Stimulated activated CD4-positive, alpha-beta T cell treated with anti-CD3 and anti-CD28 coated beads, Interleukin-1b, Interleukin-23, amount 100 ng/mL, for 1 hour (primary cell): ENCODE measurements at places on chromosomes 3 and 15.

DNA sequence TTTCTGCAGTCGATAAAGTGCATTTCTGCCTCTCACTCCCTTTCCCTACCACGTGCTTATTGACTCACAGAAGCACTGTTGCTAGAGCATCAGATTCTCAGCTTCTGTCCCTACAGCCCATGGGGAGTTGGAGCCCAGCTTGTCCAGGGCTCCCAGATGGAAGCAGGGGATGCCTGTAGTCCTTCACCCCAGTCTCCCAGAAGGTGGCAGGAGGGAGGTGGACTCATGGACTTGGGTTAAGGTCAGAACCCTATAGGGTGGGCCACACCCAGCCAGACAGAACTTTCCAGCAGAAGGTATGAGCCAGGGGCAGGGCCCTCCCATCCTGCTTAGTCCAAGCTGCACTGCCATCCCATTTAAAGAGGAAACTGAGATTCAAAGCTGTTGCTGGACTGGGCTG lies 33.1 kb upstream of the SEMA3F start:
- DNase-seq: no peak

GRCh38 chr3:139199421-139200010 lies 144.3 kb upstream of the MRPS22 start:
- no peak for DNase-seq

GRCh38 chr3:30473374-30474051 lies 132.9 kb upstream of the TGFBR2 start:
- DNase-seq: no peak

GRCh38 chr15:99406120-99406519 lies 154.8 kb downstream of the LRRC28 start:
- no peak for DNase-seq

GRCh38 chr3:16203671-16204629 lies 29.5 kb downstream of the GALNT15 start:
- no peak for DNase-seq

DNA sequence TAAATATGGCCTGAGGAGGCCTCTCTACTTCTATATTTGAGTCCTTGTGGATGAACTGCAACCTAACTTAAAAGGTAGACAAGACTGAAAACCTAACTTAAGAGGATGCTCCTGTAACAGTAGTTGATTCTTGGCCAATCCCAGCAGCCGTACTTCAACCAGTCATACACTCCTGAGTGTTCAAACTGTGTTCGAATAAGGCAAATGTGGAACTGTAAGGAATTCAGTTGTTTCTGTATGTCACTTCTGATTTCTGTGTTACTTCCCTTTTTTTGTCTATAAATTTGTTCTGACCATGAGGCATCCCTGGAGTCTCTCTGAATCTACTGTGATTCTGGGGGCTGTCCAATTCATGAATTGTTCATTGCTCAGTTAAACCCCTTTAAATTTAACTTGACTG lies 20.5 kb downstream of the GALK2 start:
- DNase-seq: no peak

DNA sequence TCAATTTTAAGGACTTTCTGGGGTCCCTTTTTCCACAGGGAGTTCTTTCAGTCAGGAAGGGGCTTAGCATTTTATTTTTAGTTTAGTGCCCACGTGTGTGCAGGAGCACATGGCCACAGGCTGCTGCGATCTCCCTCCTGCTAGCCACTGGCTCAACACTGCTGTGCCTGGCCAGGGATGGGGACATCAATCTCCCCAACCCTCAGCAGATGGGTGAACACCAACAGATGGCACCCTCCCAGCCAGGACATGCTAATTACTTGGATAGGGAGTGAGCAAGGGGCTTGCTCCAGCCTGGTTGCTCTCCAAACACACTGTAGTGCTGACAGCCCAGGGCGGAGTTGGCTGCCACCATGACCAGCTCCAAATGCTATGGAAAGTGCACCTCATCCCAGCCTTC lies 7.4 kb upstream of the RIOX2 start:
- DNase-seq: no peak

DNA sequence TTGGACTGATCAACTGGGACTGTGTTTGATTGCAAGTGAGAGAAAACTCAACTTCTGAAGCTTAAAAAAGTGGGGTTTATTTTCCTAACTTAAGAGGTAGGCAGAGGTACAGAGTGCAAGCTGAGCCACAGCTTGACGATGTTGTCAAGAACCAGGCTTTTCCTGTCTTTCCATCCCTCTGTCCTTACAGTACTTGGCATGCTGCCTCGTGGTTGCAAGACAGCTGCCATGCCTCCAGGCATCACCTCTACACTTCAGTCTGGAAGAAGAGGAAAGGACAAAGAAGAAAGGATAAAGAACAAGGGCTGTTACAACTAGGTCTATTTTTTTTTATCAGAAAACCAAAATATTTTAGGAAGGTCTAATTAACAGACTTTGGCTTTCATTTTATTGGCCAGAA lies 51.8 kb upstream of the GALNT15 start:
- no peak for DNase-seq

GRCh38 chr3:185069037-185070030 lies 83.5 kb downstream of the C3orf70 start:
- DNase-seq: no peak

GRCh38 chr3:57717205-57717868 lies 24.5 kb upstream of the DENND6A start:
- no peak for DNase-seq

GRCh38 chr3:59381282-59381681 lies 331.5 kb upstream of the CFAP20DC start:
- no peak for DNase-seq

DNA sequence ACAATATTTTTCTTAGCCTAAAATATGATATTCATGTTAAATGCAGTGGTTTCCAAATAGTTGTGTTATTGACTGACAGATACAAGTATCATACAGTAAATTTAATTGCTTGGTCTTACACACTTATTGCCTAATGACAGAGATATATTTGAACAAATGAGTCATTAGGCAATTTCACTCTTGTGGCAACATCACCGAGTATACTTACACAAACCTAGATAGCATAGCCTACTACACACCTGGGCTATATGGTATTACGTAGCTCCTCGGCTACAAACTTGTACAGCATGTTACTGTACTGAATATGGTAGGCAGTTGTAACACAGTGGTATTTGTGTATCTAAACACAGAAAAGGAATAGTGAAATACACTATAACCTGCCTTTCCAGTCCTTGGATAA lies 50.3 kb downstream of the SERPINI1 start:
- no peak for DNase-seq

DNA sequence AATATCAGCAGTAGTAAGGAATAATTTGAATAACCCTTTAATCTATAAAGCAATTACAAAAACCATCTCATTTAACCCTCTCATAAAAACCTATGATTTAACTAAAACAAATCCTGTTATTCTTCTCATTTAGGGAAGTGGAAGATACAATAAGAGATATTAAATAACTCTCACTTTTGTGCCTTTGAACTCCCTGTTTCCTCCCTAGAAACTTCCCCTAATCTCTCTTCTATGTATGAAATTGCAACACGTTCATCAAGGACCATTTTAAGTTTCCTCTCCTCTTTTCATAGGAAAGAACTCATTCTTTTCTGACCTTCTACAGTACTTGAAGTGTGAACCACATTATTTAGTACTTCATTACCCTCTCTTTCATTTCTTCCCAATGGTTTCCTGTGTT lies 18.8 kb upstream of the FAM81A start:
- no peak for DNase-seq

- peak; percentile 44 for DNase-seq
Measured at GRCh38 chr3:46705022-46705530, 3.9 kb downstream of the TMIE start.

DNA sequence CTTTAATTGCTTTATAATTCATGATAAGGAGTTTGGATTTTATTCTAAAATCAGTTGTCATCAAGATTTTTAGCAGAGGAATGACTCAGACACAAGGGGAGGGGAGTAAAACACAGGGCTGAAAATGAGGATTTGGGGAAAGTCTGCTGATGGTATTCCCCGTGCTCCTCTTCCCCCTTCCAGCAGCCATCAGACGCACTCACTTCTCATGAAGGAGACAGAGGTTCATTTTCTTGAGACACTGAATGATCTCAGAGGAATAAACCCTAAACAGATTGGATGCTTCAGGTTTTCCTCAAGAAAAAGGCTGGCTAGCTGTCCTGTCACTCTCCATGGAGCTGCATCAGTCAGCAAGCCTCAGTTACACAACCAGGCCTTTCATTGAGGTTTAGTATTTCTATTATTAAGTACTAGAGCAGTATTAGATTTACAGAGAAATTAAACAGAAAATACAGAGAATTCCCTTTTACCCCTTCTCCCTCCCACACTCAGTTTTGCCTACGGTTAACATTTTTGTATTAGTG lies 166.4 kb downstream of the C3orf70 start:
- DNase-seq: no peak

DNA sequence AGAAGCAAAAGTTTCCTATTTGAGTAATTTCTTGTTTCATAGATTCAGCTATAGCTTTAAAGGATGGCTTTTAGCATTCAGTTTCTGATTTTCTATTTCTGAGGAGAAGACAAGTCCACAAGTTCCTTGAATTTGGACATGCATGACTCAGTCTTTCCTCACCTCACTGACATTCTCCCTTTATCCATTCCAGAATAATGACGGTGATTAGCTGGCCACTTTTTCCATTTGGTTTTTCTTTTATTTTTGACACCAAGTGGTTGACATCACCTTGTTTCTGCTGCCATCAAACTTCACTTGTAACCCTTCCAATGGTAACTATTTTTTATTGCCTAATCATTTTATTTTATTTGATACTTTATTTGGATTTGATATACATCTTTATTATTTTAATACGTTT lies 404.4 kb upstream of the KCNMB2 start:
- DNase-seq: no peak

DNA sequence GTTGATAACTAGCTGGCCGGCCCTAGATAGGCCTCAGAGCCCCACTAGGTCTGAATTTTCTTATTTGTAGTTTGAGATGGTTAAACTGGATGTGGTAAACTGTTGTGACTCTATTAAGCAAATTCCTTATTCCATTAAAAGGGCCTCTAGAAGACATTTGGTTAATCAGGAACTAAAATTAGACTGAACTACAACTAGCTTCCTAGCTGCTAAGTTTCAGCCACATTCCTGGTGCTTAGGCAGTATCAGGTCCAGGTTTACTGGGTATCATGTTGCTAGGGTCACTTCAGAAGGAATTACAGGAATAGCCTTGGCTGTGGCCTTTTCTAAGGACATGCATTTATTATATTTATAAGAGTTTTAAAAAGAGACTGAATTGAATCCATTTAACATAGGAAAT lies 136.3 kb downstream of the PLD1 start:
- DNase-seq: no peak

DNA sequence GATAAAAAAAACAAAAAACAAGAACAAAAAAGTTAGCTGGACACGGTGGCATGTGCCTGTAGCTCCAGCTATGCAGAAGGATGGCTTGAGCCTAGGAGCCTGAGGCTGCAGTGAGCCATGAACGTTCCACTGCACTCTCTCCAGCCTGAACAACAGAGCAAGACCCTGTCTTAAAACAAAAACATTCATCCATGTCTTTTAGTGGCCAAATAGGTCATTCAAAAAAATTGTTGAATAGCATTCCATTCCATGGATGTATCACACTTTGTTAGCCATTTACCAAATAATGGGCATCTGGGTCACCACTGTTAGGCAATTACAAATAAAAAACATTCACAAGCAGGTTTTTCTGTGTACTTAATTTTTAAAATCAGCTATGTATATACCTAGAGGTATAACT lies 139.7 kb downstream of the STAG1 start:
- DNase-seq: no peak

GRCh38 chr3:147416931-147417330 lies 7.8 kb downstream of the ZIC1 start:
- no peak for DNase-seq

- no peak for DNase-seq
Measured at GRCh38 chr3:44968447-44968858, 7.5 kb downstream of the ZDHHC3 start.

GRCh38 chr15:65980824-65981456 lies 111.6 kb downstream of the RAB11A start:
- DNase-seq: no peak

DNA sequence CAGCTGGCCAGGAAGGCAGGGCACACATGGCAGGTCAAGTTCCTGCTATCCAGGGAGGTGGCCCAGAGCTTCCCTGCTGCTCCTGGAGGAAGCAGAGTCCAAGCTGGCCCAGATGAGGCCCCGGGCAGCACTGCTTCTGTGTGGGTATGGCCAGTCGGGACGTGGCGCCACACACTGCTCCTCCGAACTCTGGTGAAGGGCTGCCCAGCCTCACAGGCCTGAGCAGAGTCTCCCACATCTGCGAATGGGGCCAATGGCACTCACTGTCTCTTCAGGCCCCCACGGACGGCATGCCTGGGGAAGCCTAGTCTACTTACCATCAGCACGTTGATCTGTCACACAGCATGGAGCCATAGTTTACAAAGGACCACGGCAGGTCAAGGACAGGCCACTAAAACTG lies 2.5 kb upstream of the PLA2G4F start:
- no peak for DNase-seq

DNA sequence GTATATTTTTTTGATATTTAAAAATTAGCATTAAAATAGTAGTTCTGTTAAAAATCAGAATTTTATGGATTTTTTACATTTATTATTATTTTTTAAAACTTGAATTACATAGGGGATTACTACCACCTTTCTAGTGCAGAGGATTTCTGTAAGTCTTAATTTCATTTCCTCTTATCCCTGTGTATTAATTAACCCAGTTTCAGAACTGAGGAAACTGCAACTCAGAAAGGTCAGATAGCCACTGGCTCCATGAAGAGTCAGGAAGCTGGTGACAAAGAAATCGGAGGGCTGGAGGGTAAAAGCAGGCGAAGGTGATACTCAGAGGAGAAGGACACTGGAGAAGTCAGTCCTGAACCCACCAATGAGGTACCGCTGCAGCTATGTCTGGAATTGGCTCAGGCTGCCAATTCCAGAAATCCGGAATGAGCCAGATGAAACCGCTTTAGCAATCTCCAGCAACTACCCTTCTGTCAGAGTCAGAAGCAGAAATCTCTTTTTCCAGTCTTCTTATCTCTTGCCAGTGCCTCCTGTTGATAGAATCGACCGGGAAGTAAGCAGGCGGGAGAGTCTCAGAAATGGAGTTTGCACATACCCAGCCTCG lies 308.5 kb downstream of the SV2B start:
- no peak for DNase-seq

DNA sequence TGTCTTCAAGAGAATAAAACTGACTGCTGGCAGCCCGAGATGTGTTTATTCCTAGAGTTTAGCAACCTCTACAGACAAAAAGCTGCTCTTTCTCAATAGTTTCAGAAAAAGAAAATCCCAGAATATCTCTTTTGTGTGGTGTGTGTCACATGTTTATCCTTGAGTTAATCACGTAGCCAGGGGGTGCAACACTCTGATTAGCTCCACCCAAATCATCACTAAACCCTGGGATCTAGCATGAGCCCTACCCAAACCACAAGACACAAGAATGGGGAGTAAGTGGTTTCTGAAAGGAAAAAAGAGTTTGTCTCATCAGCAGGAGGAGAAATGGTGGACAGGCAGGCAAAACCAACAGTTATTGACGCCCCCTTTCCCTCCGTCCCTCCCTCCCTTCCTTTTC lies 78.5 kb upstream of the AGBL1 start:
- no peak for DNase-seq

DNA sequence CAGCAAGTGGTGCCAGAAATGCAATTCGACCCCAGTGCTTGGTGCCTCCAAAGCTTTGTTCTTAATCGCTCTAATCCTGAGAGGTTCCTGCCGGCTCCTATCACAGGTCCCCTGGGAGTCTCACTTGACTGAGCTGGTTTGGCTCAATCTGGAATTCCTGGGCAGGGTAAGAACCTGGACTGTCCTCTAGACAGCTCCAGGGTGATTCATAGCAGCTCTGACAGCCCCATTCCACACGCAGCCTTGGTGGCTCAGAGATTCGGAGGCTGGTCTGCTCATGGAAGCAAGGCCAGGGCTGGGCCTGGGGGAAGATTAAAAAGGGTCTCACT lies 37.9 kb downstream of the MYO5C start:
- DNase-seq: no peak
